ENCODE measurements at places on chromosomes 4 and X. TPM values are rescaled to one million over a fixed set of nuclear protein-coding genes. Genes with fewer than 3 reads are reported as not detected.

DNA sequence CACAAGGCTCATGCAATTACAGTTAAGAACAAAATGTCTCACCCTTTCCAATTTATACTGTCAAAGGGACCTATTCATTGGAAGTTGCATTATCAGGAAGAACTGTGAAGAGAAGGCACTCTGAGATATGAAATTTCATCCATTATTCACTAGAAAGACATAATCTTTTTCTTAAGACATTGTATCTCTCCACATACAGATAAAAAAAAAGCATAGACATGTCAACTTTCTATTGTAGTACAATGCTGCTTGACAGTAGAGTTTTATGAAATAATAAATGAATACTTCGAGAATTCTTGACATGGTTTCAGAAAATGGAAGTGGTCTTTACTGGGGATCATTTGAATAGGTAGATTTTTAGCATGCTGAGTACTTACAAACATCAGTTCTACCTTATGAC lies 545.0 kb downstream of the TMA16 start:
- no peaks in the 10 kb centered on the region for H3K4me1 ChIP-seq
- no peaks in the 10 kb centered on the region for H3K27me3 ChIP-seq
- no peak overlapping the region for H3K4me3 ChIP-seq
- DNase-seq = no peak
- no peaks in the 10 kb centered on the region for H3K36me3 ChIP-seq

DNA sequence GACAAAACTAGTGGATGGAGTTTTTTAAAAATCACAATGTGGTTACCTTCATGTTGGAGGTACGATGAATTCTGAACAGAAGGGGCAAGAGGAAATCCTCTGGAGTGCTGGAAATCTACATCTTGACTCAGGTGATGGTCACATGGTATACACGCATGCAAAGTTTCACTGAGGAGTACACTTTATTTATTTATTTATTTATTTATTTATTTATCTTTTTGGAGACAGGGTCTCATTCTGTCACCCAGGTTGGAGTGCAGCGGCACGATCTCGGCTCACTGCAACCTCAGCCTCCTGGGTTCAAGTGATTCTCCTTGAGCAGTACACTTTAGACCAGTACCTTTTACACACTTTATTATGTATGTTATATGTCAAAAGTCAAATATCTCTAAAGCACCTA lies 645.7 kb upstream of the DIPK2B start:
- H3K4me1 ChIP-seq = peaks cover 3% of the 10 kb centered on the region
- H3K27me3 ChIP-seq = peaks cover 23% of the 10 kb centered on the region
- no peaks in the 10 kb centered on the region for H3K36me3 ChIP-seq
- H3K4me3 ChIP-seq = no peak overlapping the region

GRCh38 chr4:150510176-150510865 lies 71.6 kb upstream of the MAB21L2 start:
- H3K4me3 ChIP-seq = no peak overlapping the region
- H3K27me3 ChIP-seq = no peaks in the 10 kb centered on the region
- no peaks in the 10 kb centered on the region for H3K4me1 ChIP-seq
- DNase-seq = peak; percentile 91
- H3K36me3 ChIP-seq = no peaks in the 10 kb centered on the region

GRCh38 chr4:124079174-124079780 lies 633.3 kb downstream of the ANKRD50 start:
- no peaks in the 10 kb centered on the region for H3K36me3 ChIP-seq
- no peak overlapping the region for H3K27ac ChIP-seq
- no peaks in the 10 kb centered on the region for H3K4me1 ChIP-seq

DNA sequence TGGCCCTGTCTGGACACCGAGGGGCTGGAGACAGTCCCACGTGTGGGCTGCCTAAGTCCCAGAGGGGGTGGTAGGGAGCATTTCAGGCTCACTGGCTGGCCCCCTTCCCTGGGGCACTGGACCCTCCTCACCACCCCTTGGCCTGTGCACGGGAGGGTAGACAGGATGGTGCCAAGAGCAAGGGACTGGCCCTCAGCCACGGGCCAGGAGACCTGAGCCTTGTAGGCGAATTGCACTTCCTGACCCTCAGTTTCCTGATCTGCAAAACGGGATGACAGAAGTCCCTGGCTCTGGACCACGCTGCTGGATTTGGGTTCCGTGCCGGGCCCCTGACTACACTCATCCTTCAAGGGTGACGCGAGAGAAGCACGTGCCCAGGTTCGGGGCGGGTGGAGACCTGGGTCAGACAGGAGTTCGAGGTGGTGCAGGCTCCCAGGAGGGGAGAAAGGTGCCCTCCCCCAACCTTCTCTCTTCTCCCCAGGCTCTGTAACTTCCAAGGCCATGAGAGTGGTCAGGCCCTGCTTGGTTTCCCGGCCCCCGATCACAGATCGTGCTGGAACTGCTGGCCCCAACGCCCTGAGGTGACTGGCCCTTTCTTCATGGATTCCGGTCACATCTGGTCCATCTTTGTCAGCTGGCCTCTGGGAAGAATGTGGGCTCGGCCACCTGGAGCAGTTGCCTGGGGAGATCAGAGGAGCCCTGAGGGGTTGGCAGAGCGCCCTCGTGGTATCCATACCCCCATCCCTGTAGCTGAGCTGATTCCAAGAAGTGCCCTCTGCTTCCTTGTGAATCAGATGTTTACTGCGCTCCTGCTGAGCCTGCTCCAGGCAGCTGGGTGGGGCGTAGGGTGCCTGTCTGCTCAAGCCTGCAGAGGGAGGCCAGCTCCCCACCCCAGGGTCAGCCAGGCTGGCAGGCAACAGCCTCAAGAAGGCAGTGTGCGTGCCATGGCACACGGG lies 3.3 kb downstream of the SH3BP2 start:
- H3K27ac ChIP-seq = peak overlapping the region; percentile 35
- H3K4me3 ChIP-seq = no peak overlapping the region
- peaks cover 90% of the 10 kb centered on the region for H3K4me1 ChIP-seq
- no peaks in the 10 kb centered on the region for H3K36me3 ChIP-seq

GRCh38 chr4:188025476-188025875 lies 29.9 kb downstream of the ZFP42 start:
- H3K27ac ChIP-seq = no peak overlapping the region
- no peak overlapping the region for H3K4me3 ChIP-seq
- no peaks in the 10 kb centered on the region for H3K27me3 ChIP-seq
- no peaks in the 10 kb centered on the region for H3K36me3 ChIP-seq
- no peak for DNase-seq

DNA sequence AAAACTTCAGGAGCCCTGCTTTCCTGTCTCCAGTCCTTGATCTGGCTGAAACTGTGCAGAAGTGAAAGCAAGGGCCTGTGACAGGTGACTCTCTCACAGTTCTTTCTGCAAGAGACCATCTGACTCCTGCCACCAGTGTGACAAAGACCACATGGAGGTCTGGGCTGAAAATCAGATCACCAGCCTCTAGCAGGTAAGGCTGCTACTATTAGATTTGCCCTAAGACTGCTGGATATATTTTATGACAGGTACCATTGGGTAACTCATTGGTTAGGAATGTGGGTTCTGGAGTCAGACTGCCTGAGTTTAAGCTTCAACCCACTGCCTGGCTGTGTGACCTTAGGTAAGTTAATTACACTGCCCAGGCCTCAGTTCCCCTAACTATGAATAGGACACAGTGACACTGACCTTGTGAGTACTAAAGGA lies 163.3 kb upstream of the SLC7A11 start:
- no peaks in the 10 kb centered on the region for H3K27me3 ChIP-seq
- peaks cover 2% of the 10 kb centered on the region for H3K4me1 ChIP-seq
- no peak for DNase-seq
- no peak overlapping the region for H3K27ac ChIP-seq
- no peak overlapping the region for H3K4me3 ChIP-seq
- no peaks in the 10 kb centered on the region for H3K36me3 ChIP-seq

GRCh38 chrX:148580016-148580415 lies 79.6 kb downstream of the AFF2 start:
- no peaks in the 10 kb centered on the region for H3K36me3 ChIP-seq
- H3K4me3 ChIP-seq = no peak overlapping the region
- H3K27me3 ChIP-seq = no peaks in the 10 kb centered on the region
- DNase-seq = peak; percentile 11
- H3K4me1 ChIP-seq = no peaks in the 10 kb centered on the region

DNA sequence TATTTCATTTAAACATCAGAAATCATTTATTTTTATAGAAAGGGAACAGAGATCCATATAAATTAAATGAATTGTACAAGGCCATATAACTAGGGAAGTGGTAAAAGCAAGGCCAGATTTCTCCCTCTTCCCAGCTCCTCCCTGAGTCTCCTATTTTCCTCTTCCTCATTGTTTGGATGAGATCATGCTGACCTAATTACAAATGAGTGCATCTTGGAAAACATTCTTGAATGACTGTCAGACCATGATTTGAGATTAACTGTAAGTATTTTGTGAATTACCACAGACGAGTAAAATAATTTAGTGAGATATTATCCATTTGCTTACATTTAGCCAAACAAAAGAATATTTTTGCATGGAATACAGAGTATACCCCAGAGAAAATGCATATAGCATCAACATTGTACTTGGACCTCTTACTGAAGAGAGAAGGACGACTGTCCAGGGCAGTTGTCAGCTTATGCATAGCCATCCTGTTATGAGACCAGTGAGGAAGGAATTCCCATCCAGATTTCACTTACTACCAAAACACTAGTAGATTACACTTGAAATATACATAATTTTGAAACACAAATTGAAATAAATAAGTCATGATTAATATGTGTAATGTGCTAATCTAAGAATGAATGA lies 47.3 kb downstream of the SLAIN2 start:
- no peak overlapping the region for H3K27ac ChIP-seq
- H3K27me3 ChIP-seq = no peaks in the 10 kb centered on the region
- no peaks in the 10 kb centered on the region for H3K4me1 ChIP-seq
- peaks cover 17% of the 10 kb centered on the region for H3K36me3 ChIP-seq

- H3K27ac ChIP-seq = no peak overlapping the region
- DNase-seq = no peak
- no peaks in the 10 kb centered on the region for H3K4me1 ChIP-seq
- H3K36me3 ChIP-seq = no peaks in the 10 kb centered on the region
- H3K27me3 ChIP-seq = no peaks in the 10 kb centered on the region
- no peak overlapping the region for H3K4me3 ChIP-seq
These were observed 248.0 kb upstream of the SFRP2 start for GRCh38 chr4:154036856-154037255.

GRCh38 chr4:93659629-93660028 lies 168.9 kb upstream of the ATOH1 start:
- H3K36me3 ChIP-seq = no peaks in the 10 kb centered on the region
- no peaks in the 10 kb centered on the region for H3K4me1 ChIP-seq
- H3K4me3 ChIP-seq = no peak overlapping the region
- no peak overlapping the region for H3K27ac ChIP-seq
- no peak for DNase-seq

- no peak overlapping the region for H3K27ac ChIP-seq
- no peaks in the 10 kb centered on the region for H3K27me3 ChIP-seq
- no peak for DNase-seq
- H3K36me3 ChIP-seq = no peaks in the 10 kb centered on the region
These were observed 82.8 kb upstream of the HPF1 start for GRCh38 chr4:169840554-169840953.

- H3K27me3 ChIP-seq = no peaks in the 10 kb centered on the region
- peaks cover 82% of the 10 kb centered on the region for H3K36me3 ChIP-seq
- peaks cover 22% of the 10 kb centered on the region for H3K4me1 ChIP-seq
These were observed 23.6 kb downstream of the NOP14 start for GRCh38 chr4:2939383-2940243.

DNA sequence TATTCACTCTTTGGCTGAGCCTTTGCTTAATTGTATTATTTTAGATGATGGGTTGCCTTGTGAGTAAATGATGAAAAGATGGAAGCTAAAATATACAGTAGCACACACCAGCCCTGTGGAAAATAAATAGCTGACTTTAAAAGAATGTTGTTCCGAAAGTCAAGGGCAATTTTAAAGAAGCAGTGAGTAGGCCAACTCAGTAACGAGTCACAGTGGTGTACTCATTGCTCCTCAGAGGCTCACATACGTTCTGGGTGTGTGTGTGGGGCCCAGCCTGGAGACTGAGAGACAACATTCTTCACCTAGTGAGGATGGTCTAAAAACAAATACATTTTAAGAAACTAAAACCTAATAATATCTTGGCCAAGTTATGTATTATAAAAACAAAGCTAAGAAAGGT lies 640.3 kb downstream of the TRIML1 start:
- no peak for DNase-seq
- H3K4me1 ChIP-seq = no peaks in the 10 kb centered on the region
- no peak overlapping the region for H3K4me3 ChIP-seq

Gene S100P
- 2.1 TPM for total RNA-seq
